ENCODE measurements at places on chromosomes 4 and X.

- no peak for DNase-seq
These were observed 660.5 kb upstream of the SPANXN1 start for GRCh38 chrX:144586756-144587155.

DNA sequence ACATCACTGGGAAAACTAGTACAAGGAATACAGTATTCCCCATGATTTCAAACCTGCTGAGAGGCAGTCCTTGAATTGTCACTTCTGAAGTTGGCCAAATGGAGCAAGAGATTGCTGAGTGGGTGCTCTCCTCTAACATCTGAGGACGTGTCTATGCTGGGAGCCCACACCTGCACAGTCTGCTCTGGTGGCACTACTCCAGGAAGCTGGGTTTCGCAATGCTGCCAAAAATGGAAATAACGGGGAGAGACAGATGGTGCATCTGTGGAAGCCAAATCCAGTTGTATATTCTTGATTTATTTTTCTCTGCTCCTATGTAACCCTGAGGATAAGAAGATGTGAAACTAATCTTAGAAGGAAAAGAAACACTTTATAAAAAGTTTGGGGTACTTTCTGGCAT lies 240.1 kb upstream of the CTSO start:
- no peak for DNase-seq

GRCh38 chr4:32564626-32565025 lies 1844.5 kb downstream of the PCDH7 start:
- DNase-seq: no peak

DNA sequence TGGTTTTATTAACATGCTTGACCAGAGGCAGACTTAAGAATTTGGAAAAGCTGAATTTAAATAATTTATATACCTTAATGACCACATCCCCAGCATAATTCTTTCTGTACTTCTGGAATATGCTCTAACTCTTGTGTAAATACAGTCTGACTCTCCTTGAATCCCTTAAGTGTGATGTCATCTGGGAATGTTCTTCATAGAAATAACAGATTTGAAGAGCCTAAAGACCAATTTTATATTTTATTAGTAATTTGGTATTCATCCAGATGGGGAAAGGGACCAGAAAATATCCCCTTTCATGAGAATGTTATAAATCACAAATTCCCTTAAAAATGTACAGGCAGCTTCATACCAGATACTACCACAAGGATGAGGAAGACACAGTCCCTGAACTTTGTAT lies 58.3 kb downstream of the KCNIP4 start:
- peak; percentile 41 for DNase-seq

GRCh38 chr4:27770895-27771294 lies 910.3 kb downstream of the STIM2 start:
- DNase-seq: no peak

- DNase-seq: no peak
These were observed 10.3 kb downstream of the CTBP1 start for GRCh38 chr4:1238676-1239000.

GRCh38 chrX:19291086-19291485 lies 52.6 kb upstream of the PDHA1 start:
- DNase-seq: no peak

DNA sequence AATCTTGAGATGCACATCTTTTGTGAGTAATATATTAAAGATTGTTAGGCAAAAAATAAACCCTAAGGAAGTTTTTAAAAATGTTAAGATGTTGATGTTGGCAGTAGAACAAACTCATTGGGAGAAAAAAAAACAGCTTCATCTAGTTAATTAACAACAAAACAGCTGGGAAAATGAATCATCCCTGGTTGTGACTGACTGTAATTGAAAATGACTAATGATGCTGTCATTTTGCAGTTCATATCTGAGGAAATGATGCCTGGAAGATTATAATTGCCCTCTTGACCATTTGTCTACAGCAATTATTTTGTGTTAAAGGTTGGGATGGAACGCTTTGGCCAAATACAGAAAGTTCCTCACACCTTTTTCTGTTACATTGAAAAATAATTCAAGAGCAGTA lies 760.4 kb upstream of the FTHL17 start:
- DNase-seq: no peak

GRCh38 chr4:162874748-162875147 lies 291.9 kb downstream of the NAF1 start:
- DNase-seq: no peak

- DNase-seq: no peak
These were observed 86.3 kb downstream of the GPRIN3 start for GRCh38 chr4:89221167-89221867.

- DNase-seq: no peak
These were observed 18.8 kb downstream of the PPP2R2C start for GRCh38 chr4:6453688-6453990.

DNA sequence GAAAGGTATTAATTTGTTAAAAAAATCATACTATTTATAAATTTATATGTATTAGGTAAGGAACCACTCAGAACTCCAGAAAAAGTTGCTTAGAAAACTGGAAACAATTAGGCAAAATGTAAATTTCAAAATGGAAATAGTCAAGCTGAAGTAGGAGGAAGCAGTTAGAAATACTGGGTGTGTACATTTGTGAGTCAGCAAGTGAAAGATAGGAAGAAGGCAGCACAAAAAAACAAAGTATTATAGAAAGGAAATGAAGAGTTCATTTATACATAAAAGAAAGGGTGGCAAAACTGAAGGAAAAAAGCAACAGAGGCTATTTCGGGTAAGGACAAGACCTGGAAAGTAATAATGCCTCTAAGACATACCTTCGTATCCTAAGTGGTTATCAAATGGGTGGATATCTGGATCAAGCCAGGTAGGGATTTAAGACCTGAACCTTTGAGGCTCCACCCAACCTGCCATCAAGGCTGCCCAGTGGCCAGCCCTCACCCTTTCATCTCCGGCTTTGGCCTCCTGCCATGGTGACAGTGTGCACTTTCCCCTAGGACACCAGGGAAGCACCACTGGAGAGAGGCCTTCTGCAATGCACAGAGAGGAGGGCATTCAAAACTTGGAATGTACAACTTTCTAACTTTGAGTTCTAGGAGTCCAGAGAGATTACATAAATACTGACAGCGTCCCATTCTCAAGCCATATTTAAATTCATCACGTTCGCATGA lies at the start of gene LRRC66:
TSS of gene LRRC66 (minus strand) at position 428 of the 722 bp plus-strand sequence. CDS start 2,750 bp downstream, outside the sequence.
- DNase-seq: no peak

DNA sequence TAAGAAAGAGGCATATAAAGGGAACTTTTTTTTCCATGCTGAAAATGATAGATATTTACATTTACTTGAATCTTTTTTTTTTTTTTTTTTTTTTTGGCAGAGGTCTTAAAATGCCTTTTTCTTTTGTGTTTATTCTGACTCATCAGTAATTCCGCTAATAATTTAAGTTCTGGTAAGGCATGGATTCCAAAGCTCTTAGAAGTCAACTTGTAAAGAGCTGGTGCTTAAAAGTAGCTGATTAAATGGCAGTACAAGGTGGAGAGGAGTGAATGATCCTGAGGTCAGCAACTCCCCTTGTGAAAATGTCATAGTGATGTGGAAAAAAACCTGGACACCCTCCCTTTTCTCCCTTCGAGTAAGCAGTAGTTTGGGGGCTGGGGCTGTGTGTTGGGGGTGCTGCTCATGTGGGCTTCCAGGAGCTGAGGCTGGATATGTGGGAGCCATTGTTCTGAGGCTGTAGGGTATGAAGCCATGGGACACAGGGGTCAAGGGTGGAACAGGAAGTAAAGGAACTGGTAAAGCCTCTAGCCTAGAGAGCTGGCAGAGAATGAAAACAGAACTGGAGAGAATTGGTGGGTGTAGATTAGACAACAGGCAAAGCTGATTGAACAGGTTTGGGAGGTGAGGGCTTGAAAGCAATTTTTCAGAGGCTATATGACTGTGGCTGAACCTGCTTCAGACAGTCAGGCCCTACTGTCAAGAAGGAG lies 41.0 kb upstream of the PITX2 start:
- DNase-seq: peak; percentile 66

DNA sequence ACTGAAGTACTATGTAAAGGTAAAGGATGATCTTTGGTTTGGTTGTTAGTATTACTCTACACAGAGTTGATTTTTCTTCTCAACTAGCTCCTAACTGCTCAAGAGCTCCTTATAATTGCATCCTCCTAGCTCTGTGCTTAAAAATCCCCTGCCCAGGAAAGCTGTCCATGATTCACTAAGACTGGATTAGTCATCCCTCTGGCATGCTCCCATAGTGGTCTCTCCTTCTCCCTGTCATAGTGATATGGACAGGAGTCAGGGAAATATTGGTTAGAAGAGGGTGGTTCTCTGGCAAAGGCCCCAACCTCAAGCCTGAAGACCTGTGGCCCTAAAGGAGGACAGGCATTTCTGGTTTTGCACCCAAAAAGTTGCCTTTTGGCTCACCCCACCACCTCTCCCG lies 242.3 kb upstream of the KCNIP4 start:
- peak; percentile 68 for DNase-seq

DNA sequence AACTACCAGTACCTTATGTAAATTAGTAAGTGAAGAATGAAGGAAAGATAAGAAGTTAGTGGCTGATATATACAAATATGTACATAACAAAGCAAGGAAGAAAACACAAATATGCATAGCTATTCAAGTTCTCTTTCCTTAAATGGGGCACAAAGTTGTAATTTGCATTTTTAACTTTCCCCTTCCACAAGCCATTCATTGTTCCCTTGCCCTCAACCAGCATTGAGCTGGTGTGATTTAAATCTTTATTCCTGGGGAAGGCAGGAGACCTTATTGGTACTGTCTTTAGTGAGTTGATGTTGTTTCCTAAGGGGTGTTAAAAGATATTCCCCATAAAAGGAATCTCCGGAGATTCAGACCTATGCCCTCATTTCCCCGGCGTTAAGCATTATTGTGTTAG lies 735.3 kb downstream of the PCDH18 start:
- no peak for DNase-seq

- DNase-seq: no peak
These were observed 79.4 kb downstream of the FAT1 start for GRCh38 chr4:186644311-186644638.

DNA sequence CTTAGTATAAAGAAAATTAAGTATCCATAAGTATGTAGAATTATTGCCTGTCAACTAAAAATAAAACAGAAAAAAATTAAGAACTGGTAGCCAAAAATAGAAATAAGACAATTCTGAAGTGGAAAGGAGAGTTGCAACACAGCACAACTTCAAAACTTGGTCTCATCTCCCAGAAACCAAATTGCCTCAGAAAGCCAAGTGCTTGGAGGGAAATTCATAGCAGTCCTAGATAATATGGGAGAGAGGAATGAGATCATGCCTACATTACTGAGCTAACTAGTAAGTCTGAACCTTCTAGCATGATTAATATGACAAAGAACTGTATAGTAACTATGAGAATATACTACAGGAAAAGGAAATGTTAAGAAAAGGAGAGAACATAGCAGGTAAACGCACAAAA lies 256.5 kb downstream of the LDB2 start:
- DNase-seq: peak; percentile 74

DNA sequence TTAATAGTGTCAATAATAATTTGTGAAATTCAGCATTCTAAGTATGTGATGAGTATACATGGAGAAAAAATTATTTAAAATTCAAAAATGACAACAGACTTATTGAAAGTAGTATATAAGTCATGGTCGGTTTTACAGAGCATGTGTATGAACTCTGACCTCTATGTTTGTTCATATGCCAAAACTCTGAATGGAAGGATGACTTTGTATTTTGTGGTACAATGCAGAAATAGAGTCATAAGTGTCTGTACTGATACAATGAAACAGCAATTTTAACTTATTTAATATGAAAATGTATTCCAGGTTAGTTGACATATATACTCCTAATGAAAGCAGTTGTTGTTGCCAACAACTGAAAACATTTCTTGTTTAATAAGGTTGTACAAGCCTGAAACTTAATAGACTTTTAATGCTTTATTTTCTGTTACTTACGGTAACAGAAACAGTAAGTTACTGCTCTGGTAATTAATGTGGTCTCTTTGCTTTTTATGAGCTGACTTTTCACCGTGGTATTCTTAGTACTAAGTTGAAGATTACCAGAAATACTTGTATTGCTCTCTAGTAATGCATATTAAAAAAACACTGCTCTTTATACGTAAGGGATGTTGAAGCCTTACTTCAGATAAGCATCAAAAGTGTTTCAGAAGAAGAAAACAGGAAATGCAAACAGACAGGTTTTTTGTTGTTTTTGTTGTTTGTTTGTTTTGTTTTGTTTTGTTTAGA lies 1.9 kb downstream of the UBE2K start:
- peak; percentile 66 for DNase-seq

DNA sequence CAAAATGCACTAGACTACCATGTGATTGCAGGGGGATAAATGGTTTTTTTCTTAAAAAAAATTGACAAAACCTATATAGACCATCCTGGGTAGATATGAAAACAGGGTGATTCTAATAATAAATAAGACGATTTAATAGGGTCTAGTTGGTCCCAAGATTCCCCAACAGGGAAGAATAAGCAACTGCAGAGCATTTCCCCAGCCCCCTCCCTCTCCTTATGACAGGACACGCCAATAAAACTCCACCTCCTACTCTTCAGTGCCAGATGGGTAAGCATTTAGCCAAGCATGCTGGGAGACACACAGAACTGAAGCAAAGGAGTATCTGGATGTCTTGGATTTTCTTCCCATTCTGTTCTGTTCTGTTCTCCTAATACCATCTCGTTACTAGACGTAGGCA lies at the start of gene BRS3:
TSS of gene BRS3 (plus strand) at position 301 of the 400 bp plus-strand sequence. CDS start 168 bp downstream, outside the sequence.
- no peak for DNase-seq

- no peak for DNase-seq
These were observed 50.6 kb downstream of the SYNPO2 start for GRCh38 chr4:118939169-118939783.

DNA sequence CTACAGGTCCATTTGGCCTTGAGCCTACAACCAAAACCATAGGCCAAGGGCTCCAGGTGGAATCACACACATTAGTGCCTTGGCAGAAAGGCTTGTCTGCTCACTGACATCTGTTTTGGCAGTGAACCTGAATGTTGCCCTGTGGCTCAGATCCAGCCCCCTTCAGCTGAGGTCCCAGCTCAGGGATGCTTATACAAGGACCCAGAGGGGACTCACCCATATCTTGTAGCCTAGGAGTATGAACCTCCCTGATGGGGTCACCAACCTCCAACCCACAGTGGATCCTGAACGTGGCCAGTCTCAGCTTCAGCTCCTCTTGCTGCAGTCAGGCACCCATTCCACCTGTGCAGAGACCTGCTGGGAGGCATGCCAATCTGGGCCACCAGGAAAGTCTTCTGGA lies 50.8 kb upstream of the HMX1 start:
- no peak for DNase-seq

DNA sequence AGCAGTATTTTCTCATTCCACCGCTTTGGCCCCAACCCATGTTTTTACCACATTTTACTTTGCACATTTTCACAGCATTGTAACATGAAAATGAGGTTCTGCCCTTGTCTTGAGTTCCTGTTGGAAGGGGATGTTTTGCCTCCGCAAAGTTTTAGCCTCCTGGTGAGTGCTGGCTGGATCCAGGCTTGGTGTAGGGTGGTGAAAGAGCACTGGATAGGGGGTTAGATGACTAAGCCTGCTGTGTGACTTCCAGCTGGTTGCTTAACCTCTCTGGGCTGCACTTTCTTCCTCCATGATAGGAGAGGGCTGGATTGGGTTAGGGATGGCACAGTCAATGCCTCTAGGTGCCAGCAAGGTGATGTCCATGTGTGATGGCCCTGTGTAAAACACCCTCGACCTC lies 28.9 kb downstream of the CYTL1 start:
- DNase-seq: peak; percentile 10

- no peak for DNase-seq
These were observed 15.1 kb downstream of the REELD1 start for GRCh38 chr4:146229406-146229805.

All from EH (cell line).